ENCODE measurements at places on chromosomes 7 and 10.

- no peak for DNase-seq
Observed at GRCh38 chr10:14654821-14655382, 119.8 kb downstream of the FAM107B start.

GRCh38 chr7:7569615-7570014 is 2.9 kb downstream of the MIOS start:
- no peak for DNase-seq

DNA sequence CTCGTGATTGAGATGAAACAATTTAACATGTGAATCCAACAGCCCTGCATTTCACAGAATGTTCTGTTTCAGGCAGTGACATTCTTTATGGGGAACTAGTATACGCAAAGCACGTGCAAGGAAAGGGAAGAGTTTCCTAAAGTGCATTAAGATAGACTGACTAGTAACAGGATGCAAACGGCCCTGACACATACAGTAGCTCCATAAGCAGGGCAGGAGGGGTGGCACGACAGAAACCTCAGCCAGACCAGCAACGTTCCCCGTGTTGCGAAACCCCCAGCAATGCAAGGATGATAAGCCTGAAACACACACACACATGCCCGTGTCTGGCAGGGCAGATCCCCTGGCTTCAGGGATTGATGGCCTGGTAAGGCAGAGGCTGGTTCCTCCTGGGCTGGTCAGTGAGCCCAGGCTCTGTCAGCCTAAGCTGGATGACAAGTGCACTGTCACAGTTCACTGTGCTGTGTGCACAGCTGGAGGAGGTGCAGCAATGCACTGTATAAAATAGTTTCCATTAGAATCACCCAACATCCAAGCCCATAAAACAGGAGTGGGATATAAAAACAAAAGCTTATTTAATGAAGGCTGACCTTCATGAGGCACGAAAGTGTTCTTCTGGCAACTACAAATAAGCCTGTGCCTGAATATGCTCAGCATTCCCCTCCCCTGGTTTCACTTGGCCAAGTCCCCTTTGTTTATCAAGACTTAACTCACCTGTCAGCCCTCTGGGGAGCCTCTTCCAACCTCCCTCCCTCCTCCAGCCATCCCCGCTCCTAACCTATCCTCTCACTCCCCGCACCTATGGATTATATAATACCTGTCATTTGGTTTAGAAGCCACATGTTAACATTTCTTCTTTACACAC is 88.8 kb downstream of the GSAP start:
- no peak for DNase-seq

- DNase-seq: no peak
Observed at GRCh38 chr7:140217750-140218501, 41.1 kb upstream of the KDM7A start.

GRCh38 chr10:108629834-108630233 is 1293.5 kb downstream of the XPNPEP1 start:
- DNase-seq: no peak

GRCh38 chr7:25427721-25428120 is 199.4 kb upstream of the NPVF start:
- no peak for DNase-seq

DNA sequence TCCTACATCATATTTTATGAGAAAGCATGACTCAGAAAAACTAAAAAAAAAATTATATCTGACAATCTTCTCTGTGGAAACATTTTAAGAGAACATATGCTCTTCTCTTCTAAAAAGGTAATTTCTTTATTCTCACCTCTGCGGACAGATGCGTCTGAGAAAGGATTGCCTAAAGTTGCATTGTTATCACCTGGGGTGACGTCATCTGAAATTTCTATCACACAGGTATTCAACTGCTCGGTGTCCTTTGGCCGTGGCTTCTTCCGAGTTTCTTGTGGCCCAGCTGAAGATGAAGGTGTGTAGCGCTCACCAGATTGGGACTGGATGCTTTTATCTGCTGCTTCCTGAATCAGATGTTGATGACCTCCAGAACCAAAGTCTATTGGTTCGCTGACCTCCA is 14.3 kb upstream of the GATAD1 start:
- no peak for DNase-seq

DNA sequence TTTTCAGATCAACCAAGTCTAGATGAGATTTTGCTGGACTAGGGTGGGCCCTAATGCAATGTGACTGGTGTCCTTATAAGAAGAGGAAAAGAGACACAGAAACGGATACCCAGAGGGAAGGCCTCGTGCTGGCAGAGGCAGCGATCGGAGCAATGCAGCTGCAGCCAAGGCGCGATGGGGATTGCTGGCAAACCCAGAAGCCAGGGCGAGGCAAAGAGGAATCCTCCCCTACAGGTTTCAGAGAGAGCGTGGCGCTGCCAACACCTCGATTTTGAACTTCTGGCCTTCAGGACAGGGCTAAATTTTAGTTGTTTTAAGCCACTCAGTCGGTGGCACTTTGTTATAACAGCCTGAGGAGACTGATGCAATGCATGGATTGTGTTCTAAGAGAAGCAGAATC is 157.1 kb upstream of the RHEB start:
- DNase-seq: no peak

DNA sequence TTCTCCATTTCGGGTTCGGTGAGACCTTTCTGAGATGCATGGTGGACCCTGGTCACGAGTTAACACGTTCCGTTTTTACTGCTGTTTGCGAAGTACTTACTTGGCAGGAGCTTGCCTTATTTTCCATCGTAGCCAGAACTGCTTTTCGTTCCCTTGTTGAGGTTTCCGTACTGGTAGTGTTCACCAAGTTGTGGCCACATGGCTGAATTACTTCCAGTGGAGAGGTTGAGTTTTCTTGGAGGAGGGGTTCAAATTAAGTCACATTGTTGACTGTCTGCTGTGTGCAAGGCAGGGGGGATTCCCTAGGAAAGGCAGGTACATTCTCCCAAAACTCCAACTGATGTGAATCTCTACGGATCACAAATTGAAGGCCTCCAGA is 4.0 kb downstream of the MXI1 start:
- DNase-seq: no peak

DNA sequence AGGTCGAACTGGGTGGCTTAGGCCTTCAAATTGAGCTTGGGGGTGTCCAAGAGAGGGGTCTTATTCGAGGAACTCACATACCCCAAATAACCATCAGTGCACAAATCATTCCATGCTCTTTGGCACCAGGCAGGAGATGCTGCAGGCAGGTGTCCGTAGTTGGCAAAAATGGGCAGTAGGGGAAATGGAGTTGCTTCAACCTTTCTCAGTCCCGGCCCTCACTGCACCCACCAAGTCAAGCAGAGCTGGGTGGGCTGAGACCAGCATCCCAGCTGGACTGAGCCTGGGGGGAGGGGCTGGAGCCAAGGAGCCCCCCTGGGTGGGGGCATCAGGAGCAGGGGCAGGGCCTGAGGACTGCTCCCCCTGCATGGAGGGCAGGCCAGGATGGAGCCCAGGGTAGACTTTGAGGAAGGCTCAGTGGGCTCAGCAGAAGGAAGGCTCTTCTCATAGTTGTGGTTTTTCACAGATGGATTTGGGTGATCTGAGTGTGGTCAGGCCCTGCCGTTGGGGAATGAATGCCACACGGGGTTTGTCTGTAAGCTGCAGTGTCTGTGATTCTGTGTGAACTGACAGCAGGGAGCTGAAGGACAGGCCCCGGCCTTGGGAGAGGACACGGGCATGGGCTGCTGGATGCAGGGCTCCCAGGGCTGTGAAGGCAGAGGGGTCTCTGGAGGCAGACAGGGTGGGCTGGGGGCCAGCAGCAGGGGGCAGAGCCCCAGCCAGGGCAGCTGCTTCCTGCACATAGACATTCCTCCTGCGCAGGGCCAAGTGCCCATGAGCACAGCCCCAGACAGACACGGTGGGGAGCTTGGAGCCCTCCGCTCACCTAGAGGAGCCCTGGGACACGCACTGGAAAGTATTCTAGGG is 144.5 kb downstream of the ADCY1 start:
- no peak for DNase-seq

DNA sequence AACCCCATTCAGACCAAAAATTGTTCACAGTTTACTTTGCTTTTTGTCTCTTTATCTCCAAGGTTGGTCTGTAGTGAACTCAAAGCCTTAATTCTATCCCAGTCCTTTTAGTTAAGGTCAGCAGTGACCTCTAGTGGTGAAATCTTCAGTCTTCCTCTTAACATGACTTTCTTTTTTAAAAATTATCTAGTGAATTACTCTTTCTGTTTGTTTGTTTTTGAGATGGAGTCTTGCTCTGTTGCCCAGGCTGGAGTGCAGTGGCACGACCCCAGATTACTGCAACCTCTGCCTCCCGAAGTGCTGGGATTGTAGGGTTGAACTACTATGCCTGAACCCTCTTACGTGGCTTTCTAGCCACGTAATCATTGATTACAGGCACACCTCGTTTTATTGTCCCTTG is 25.0 kb downstream of the ZNF487 start:
- no peak for DNase-seq

GRCh38 chr7:140209866-140210609 is 33.3 kb upstream of the KDM7A start:
- DNase-seq: peak; percentile 30

- no peak for DNase-seq
Observed at GRCh38 chr7:130872756-130873448, 138.9 kb upstream of the KLF14 start.

DNA sequence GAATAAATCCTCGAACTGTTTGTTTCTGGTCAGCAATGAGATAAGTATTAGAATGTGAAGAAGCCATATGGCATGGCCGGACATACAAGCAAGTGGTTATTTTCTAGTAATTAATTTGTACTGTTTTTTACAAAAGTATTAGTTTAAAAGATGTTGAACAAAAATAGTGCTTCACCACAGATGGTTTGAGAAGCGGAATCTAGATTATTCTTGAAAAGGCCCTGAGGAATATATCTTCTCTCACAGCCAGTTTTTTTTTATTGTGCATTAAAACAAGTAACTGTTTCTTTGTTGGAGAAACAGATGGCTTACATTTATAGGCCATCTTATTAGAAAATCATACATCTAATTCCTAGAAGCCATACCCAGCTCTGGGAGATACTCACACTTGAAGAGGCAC is 153.3 kb downstream of the TMEM26 start:
- no peak for DNase-seq

- no peak for DNase-seq
Observed at GRCh38 chr10:123798856-123799255, 92.8 kb downstream of the CPXM2 start.

GRCh38 chr10:46026106-46026505 is 4.3 kb downstream of the NCOA4 start:
- no peak for DNase-seq

DNA sequence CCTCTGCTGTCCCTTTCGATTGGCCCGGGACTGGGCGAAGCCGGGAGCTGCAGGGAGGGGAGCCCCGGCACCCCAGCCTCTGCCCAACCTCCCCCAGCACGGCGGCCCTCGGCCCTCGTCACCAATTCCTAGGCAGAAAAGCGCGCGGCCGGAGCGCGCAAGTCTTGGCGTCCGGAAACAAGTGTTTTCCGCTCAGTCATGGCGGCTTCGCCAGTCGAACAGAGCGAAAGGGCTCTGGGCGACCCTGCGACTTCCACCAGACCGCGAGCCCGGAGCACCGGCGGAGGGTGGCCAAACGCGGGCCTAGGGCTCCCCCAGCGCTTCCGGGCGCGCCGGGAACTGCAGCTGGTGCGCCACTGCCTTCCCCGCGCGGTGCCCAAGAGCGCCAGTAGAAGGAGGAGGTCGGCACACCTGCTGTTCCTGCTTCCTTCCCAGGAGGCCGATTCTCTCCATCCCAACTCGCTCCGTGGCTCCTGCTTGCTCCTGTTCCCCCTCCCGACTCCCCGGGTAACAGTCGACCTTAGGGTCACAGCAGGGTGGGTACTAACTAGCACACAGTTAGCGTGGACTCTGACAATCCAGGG is 729.9 kb downstream of the ZWINT start:
- no peak for DNase-seq

- DNase-seq: no peak
Observed at GRCh38 chr10:61986382-61986781, 84.9 kb downstream of the ARID5B start.

DNA sequence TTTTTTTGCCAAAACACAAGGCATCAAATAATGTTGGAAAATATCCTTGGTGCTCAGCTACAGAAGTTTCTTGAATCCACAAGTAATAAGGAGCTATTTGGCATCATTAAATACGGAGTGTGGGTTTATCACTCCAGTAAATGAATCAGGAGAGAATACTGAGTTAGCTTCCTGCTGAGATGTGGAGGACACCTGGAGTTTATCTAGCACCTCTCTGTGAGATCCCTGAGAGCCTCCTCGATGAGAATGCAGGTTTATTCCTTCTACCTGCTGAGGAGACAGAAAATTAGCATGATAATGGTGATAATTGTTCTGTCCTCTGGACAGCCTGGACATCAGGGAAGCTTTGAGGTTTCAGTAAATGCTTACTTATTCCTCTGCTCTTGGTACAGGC is 40.5 kb downstream of the NRG3 start:
- no peak for DNase-seq

- DNase-seq: no peak
Observed at GRCh38 chr10:36281831-36282331, 639.8 kb upstream of the FZD8 start.

- no peak for DNase-seq
Observed at GRCh38 chr7:1141651-1142050, 18.3 kb downstream of the ZFAND2A start.

- DNase-seq: no peak
Observed at GRCh38 chr10:71661060-71661622, 58.4 kb downstream of the C10orf105 start.

DNA sequence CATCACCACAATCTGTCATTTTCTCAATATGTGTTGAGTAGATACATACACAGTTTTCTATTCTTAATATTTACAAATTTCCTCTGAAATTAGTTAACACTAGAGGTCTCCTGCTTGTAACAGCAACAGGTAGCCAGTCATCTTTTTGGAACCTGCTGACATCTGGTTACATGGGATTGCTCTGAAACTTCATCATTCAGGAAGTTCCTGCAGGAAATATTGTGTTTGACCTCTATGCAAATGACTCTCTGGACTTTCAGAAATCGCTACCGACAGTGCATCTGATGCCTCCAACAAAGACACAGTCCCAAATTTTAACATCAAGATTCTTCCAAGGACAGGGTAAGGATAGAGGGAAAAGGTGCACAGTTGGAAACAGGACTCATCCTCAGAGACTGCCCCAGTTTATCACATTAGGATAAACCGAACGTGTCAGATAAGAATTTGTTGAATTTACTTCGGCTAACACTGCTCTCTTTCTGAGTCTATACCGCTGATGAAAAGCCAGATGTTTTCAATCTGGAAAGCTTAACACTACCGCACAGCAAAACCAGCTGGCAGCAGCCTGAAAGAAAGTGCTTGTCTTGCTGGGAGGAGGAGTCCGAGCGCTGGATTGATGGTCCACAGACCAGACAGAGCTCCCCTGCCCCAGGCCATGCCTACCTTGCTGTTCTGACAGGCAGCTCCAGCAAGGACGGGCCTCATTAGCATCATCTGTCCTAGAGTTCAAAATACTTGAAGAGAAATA is 633.4 kb downstream of the PARD3 start:
- DNase-seq: no peak

DNA sequence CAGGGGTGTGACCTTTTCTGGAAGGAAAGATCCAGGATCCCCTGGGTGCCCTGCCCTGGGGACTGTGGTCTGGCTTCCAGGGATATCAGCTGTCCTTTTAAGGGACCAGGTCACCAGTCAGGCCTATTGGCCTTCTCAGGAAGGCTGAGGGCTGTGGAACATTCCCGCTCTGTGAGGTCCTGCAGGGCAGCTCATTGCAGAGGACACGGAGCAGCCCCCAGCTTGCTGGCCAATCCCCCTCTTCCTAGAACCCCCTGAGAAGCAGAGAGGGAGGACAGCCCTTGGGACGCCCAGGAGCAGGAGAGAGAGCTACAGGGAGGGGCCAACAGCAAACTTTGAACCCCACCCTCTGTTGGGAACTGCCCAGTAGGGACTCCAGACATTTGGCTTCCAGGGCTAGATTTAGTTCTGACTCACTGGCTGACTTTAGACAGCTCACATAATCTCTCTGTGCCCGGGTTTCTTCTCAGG is 67.9 kb upstream of the COL13A1 start:
- no peak for DNase-seq
